ENCODE measurements at places on chromosomes 7 and 10. TPM values are rescaled to one million over a fixed set of nuclear protein-coding genes. Genes with fewer than 3 reads are reported as not detected.

Gene STOX1
- 0.32 TPM for total RNA-seq

- DNase-seq, result no peak
- H3K27me3 ChIP-seq, result no peaks in the 10 kb centered on the region
- H3K36me3 ChIP-seq, result no peaks in the 10 kb centered on the region
- no peaks in the 10 kb centered on the region for H3K4me1 ChIP-seq
These were observed 89.8 kb upstream of the HPS1 start for GRCh38 chr10:98536551-98536950.

- peaks cover 34% of the 10 kb centered on the region for H3K4me1 ChIP-seq
- DNase-seq, result no peak
These were observed 166.4 kb downstream of the SLIT1 start for GRCh38 chr10:97019213-97019844.

- no peaks in the 10 kb centered on the region for H3K4me1 ChIP-seq
- H3K4me3 ChIP-seq, result no peak overlapping the region
- peaks cover 10% of the 10 kb centered on the region for H3K27me3 ChIP-seq
- no peaks in the 10 kb centered on the region for H3K36me3 ChIP-seq
- DNase-seq, result no peak
- H3K27ac ChIP-seq, result no peak overlapping the region
These were observed 152.9 kb downstream of the SNX10 start for GRCh38 chr7:26444555-26444954.

DNA sequence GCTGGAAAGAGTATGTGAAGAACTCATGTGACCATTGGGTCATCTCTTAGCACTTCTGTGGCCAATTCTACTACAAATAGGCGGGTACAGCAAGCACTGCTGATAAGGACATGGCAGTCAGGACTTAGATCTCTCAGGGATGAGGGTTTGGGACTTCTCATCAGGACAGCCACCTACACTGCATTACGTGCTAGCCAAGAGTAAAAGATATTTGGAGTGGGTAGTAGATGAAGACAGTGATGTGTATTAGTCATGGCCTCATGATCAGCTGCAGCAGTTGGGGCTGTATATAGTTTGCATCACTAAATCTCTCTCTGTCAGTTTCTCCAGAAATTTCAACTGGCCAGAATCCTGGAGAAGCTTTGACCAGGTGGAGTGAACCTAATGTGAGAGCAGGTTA, 9.2 kb downstream of the TAS2R60 start:
- no peaks in the 10 kb centered on the region for H3K4me1 ChIP-seq
- DNase-seq, result no peak
- H3K36me3 ChIP-seq, result no peaks in the 10 kb centered on the region
- no peak overlapping the region for H3K27ac ChIP-seq
- H3K4me3 ChIP-seq, result no peak overlapping the region
- H3K27me3 ChIP-seq, result peaks cover 8% of the 10 kb centered on the region

- peak; percentile 42 for DNase-seq
- H3K36me3 ChIP-seq, result no peaks in the 10 kb centered on the region
- peaks cover 10% of the 10 kb centered on the region for H3K27me3 ChIP-seq
These were observed 11.5 kb upstream of the MICU1 start for GRCh38 chr10:72637398-72637857.

DNA sequence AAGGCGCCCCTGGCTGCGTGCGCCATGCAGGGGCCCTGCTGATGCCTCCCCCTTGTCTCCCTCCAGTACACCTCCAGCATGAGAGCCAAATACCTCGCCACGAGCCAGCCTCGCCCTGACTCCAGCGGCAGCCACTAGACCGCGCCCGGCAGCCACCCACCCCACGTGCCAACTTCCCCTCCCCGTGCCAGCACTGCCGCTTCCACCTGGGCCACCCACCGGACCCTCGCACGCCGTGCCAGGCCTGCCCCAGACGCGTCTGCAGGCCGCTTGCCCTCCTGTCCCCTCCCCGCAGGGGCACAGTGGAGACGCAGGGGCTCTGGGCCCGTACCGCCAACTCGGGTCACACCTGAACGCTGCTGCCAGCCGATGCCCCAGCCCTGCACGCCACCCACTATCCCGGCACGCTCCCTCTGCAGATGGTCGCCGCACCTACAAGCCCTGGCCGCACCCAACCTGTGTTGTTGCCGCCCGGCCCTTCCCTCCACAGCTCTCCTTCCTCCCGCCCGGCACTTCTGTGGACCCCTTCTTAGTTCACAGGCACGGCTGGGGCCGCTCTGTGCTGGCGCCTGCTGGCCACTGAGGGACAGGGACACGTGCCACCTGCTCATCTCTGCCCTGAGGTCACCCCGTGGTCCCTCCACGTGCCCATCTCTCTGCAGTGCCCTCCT, 26.3 kb upstream of the AMZ1 start:
- no peaks in the 10 kb centered on the region for H3K36me3 ChIP-seq
- DNase-seq, result no peak
- H3K4me1 ChIP-seq, result no peaks in the 10 kb centered on the region
- H3K27ac ChIP-seq, result no peak overlapping the region
- H3K27me3 ChIP-seq, result no peaks in the 10 kb centered on the region

Gene AGAP9
- 9.5 TPM for total RNA-seq

DNA sequence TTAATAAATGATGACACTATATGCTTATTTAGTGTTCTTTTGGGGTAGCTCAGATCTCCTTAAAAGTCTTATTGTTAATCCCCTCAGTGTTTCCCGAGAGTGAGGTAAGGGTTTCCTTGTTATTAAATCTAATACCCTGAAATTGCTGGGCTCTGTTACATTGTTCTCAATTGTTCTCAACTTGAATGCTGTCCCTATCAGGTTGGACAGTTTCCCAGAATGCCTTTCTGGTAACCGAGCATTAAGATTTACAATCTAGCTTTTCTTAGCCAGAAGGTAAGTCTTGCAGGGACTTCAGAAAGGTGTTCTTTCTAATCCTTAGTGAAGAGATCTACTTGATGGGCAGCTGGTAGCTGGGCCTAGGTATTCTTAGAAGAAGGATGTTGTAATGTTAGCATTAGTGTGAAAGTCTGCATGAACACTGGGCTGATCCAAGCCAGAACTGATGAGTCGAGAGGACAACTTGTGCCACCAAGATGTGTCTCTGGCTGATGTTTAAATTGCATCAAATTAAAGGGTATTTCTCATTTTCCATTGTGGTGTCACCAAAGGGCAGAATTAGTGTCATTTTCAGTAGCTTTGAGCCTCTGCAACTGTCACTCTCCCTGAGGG, 89.9 kb downstream of the SND1 start:
- no peak overlapping the region for H3K4me3 ChIP-seq
- DNase-seq, result no peak
- peaks cover 17% of the 10 kb centered on the region for H3K36me3 ChIP-seq
- no peak overlapping the region for H3K27ac ChIP-seq

Gene SLC39A12
- not detected for total RNA-seq

- no peak overlapping the region for H3K27ac ChIP-seq
- H3K27me3 ChIP-seq, result peaks cover 4% of the 10 kb centered on the region
- H3K36me3 ChIP-seq, result no peaks in the 10 kb centered on the region
- no peaks in the 10 kb centered on the region for H3K4me1 ChIP-seq
These were observed 108.7 kb upstream of the PPP2R2D start for GRCh38 chr10:131792011-131792651.

DNA sequence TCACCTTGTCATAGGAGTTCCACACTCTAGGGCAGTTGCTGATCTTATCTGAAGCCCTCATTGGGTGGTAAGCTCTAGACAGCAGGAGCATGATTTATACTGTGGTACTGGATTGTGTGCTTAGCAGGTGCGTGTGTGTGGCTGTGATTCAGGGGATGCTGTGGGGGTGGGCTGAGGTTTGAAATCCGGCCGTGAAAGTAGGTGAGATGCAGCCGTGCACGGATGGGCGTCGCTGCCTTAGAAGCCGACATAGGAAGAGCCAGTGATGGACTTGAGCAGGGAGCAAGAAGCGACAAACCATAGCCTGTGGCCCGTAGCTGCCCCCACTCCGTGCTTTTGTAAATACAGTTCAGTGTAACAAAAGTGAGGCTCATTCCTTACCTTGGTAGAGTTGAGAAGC, 38.2 kb downstream of the PROSER2 start:
- H3K4me3 ChIP-seq, result no peak overlapping the region
- H3K36me3 ChIP-seq, result no peaks in the 10 kb centered on the region
- DNase-seq, result no peak
- H3K27ac ChIP-seq, result no peak overlapping the region
- peaks cover 20% of the 10 kb centered on the region for H3K4me1 ChIP-seq

DNA sequence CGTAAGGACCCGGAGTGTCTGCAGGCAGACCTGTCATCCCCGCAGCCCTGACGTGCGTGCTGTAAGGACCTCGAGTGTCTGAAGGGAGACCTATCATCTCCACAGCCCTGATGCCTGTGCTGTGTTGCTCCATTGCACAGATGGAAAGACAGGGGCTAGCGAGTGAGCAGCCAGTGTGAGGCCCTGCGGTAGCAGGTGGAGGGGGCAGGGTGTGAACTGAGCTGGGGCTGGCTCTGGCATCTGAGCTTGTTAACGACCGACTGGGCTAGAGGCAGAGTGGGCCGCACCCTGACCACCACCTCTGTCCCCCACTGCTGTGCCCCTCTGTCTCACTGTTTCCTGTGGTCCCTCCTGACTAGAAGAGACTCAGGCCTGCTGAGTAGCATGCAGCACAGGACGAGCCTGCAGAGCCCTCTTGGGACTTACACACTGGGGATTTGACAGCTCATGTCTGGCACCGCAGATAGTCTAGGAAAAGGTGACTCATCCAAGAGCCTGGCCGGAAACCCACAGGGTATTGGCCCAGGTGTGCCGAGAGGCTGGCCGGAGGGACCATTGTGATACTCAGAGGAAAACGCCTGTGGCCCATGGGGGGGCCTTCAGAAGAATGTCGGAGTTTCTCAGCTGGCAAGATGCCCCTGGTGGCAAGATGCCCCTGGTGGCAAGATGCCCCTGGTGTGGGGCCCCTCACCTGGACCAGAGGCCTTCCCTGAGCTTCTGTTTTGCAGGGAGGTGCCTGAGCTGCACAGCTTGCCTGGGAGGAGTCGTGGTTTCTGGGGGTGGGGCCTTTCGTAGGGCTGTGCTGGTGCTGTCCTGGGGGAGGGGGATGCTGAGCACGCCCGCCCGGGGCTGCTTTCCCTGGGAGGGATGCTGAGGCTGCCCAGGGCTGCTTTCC, 34.3 kb downstream of the INPP5A start:
- H3K4me1 ChIP-seq, result peaks cover 25% of the 10 kb centered on the region
- no peaks in the 10 kb centered on the region for H3K36me3 ChIP-seq
- peak; percentile 73 for DNase-seq
- peak overlapping the region; percentile 86 for H3K27ac ChIP-seq

Gene CDK1
- total RNA-seq, result 104 TPM

Gene LIPN
- total RNA-seq, result not detected

Gene ORC5
- total RNA-seq, result 32.5 TPM

DNA sequence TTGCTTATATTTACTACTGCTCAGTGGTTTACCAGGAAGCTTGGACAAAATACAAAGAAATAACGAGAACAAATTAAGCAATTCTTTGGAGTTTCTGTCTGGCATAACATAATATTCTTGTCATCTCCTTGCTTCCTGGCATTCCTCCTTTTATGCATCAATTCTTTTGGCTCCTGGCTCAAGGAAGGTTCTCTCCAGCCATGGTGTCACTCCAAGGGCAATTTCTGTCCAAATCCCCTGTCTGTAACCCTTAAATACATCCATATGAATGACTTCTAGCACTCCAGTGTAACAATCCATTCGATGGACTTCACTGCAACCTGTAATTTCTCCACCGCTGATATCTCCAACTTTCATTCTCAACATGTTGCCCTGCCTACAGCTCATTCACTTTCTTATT, 617.7 kb upstream of the ANKRD30A start:
- H3K27me3 ChIP-seq, result no peaks in the 10 kb centered on the region
- no peak for DNase-seq
- no peak overlapping the region for H3K4me3 ChIP-seq
- no peaks in the 10 kb centered on the region for H3K4me1 ChIP-seq
- H3K27ac ChIP-seq, result no peak overlapping the region
- no peaks in the 10 kb centered on the region for H3K36me3 ChIP-seq

- DNase-seq, result no peak
- no peaks in the 10 kb centered on the region for H3K4me1 ChIP-seq
- no peak overlapping the region for H3K27ac ChIP-seq
- H3K27me3 ChIP-seq, result no peaks in the 10 kb centered on the region
- no peak overlapping the region for H3K4me3 ChIP-seq
- no peaks in the 10 kb centered on the region for H3K36me3 ChIP-seq
These were observed 147.3 kb upstream of the PDE1C start for GRCh38 chr7:32217341-32218153.

DNA sequence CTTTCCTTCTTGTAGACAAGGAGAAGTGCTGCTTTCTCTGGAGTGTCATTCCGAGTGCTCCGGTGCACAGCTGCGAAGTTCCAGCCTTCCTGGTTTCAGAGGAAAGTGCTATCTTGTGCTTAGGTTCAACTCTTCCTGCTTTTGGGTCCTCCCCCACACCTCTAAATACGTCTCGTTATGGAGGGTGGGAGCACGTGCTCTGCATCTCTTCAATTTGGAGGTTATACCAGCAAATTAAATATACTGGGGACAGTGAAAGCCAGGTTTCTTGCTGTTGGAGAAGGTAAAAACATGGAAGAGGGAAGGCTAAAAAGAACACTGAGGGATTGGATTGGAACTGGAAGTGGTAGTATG, 2.4 kb upstream of the ESYT2 start:
- H3K4me3 ChIP-seq, result peak overlapping the region; percentile 80
- DNase-seq, result no peak
- H3K27me3 ChIP-seq, result peaks cover 4% of the 10 kb centered on the region

- no peak overlapping the region for H3K27ac ChIP-seq
- no peaks in the 10 kb centered on the region for H3K4me1 ChIP-seq
- no peak overlapping the region for H3K4me3 ChIP-seq
- no peak for DNase-seq
- H3K27me3 ChIP-seq, result no peaks in the 10 kb centered on the region
- H3K36me3 ChIP-seq, result peaks cover 5% of the 10 kb centered on the region
These were observed 29.1 kb upstream of the EFCAB10 start for GRCh38 chr7:105610165-105610930.

DNA sequence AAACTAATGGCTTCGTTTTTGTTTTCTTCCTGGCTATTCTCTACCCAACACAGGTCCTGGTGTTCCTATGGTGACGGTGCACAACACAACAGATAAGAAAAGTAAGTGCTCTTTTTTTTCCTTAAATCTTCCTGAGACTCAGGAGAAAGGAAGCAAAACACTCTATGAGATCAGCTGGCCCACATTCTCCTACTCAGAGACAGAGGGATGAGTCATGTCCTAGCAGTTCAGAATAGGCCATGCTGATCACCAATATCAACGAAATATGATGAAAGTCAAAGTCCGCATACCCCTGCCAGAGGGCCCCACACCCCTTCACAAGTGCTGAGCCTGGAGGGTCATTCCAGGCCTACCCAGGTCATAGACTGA, 149.2 kb downstream of the PAXIP1 start:
- H3K36me3 ChIP-seq, result no peaks in the 10 kb centered on the region
- H3K27ac ChIP-seq, result no peak overlapping the region
- DNase-seq, result no peak

DNA sequence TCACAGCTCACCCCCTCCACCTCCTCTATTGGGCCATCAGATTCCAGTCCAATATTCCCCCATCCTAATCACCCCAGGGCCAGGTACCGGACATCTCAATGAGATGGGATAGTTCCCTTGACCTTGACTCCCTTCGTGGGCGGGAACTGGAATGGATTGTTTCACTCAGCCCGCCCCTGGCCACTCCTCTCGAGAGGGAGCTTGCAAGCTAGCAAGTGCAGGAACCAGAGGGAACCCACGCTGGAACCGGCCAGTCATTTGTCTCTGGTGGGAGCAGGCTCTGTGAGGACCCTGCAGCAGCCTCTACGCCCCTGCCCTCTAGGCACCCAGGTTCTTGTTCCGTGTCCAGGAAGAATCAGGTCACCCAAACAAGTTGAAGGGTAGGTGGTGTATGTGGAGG, 11.0 kb upstream of the RADIL start:
- H3K4me1 ChIP-seq, result no peaks in the 10 kb centered on the region
- no peak overlapping the region for H3K4me3 ChIP-seq
- no peaks in the 10 kb centered on the region for H3K27me3 ChIP-seq
- DNase-seq, result no peak

Gene TAS2R3
- 0.99 TPM for total RNA-seq

GRCh38 chr10:115092555-115093285, 445 bp upstream of the ATRNL1 start:
- DNase-seq, result peak; percentile 11
- H3K4me1 ChIP-seq, result no peaks in the 10 kb centered on the region
- H3K4me3 ChIP-seq, result peak overlapping the region; percentile 79

Gene IFIT1B
- not detected for total RNA-seq

Data from activated T-helper 1 cell treated with anti-CD3 and anti-CD28 coated beads, Interleukin-12 subunit alpha, Interleukin-12 subunit beta, Interleukin-2, Interleukin-4 antibody, amounts not matched to agents 30 ng/mL and 10 ng/mL and 1 ng/mL, durations not matched to agents 14 hours and 24 hours and 36 hours (primary cell).